ENCODE measurements at places on chromosomes 11 and 22.

DNA sequence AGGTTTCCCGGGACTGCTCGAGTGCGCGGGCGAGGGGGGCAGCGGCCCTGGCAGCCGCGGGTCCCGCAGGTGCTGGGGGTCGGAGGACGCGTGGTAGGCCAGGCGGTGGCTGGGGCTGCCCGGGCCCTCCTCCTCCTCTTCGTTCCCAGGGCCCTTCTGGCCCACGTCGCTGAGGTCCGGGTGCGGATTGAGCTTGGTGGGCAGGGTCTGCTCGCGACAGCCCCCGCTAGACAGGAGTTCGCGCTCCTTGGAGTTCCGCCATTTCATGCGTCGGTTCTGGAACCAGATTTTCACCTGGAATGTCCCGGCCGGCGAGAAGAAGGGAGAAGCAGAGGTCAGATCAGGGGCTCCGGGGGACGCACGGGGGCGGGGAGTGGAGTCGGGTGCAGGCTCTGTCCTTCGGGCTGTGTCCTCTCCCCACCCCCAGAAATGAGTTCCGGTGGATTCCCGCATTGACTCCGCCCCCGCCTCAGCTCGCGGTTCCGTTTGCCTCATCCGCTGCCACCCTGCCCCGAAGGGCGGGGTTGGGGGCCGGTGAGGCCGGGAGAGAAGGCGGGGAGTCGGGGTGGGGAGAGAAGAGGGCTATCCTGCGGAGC, 3.9 kb downstream of the DBX1 start:
- DNase-seq = no peak

- DNase-seq = no peak
These were observed 3.2 kb downstream of the DBX1 start for GRCh38 chr11:20156876-20157613.

- no peak for DNase-seq
These were observed 50.4 kb upstream of the NECTIN1 start for GRCh38 chr11:119779195-119780071.

DNA sequence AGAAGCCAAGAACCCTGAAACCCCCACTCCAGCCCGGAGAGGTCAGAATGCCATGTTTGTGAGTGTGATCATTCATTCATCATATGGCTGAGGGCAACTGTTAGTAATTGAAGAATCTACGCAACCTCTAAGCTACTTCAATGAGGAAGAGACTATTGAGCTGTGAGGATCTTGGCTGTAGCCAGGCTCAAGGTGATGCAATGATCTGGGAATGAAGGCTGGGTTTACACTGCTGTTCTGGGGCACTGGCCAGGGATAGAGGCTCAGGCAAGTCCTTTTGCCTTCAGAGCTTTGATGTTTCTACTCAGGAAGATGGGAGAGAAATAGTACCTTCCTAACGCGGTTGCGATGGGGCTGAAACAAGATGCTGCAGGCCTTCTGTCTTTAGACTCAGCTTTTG, 12.9 kb downstream of the CRYBB2 start:
- no peak for DNase-seq

GRCh38 chr11:116579857-116580727, 192.7 kb downstream of the BUD13 start:
- DNase-seq = no peak

- no peak for DNase-seq
These were observed 56.5 kb upstream of the CABP7 start for GRCh38 chr22:29663180-29663821.

DNA sequence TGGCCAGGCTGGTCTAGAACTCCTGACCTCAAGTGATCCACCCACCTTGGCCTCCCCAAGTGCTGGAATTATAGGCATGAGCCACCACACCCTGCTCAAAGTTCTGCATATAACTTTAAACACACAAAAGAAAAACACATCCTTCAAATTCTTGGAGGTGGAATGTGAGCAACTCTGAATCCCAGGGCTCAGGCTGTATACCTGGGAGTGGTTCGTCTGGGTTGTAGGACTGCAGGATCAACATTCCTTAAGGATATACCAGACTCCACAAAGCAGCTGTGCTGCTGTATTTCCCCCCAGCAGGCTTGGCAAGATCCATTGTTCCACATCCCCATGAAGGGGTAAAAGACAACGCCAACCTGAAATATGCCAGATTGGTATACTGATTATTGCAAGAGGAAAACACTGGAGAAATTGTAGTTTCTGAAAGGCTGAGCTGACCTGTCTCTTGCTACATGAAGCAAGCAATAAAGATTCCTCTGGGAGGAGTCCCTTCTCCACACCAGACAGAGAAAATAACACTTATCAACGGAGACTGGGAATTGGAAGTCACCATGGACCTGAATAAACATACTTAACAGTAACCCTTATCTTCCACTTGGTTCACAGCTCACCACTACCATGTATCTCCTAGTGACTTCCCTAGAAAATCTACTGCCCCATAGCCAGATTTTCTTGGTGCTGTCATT, 12.2 kb upstream of the RPS3 start:
- DNase-seq = no peak

GRCh38 chr11:111312076-111312475, 13.7 kb downstream of the POU2AF3 start:
- DNase-seq = no peak

DNA sequence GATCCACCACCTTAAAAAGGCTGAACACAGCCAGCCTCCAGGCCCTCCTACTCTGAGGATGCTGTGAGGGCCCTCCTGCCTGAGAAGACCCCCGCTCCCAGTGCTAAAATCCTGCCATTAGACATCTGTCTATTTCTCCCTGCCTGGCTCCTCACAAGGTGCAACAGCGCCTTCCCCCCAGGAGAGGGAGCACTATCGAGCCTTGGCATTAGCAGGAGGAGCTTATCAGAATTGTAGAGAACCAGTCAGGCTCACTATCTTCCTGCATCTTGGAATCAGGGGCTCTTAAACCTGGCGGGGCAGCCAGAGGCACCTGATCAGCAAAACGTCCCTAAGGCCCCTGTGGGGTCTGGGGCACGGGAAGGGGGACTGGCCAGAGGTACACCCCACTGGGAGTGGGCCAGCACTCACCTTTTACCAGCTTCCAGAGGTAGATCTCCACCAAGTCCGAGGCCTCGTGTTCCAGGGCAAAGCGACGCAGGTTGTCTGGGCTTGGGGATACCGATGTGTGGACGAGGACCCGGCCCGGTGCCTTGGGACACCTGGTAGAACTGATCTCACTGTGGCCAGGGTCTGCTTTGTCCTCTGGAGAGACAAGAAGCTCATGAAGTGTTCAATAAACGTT, 28.7 kb downstream of the CHRDL2 start:
- DNase-seq = no peak

- DNase-seq = no peak
These were observed 37.3 kb upstream of the CCDC134 start for GRCh38 chr22:41762980-41763779.

Measured in bone marrow (tissue), 2 donors.